WTC11 (cell line): ENCODE measurements at places on chromosomes 1 and 21. TPM values are rescaled to one million over a fixed set of nuclear protein-coding genes. Genes with fewer than 3 reads are reported as not detected.

DNA sequence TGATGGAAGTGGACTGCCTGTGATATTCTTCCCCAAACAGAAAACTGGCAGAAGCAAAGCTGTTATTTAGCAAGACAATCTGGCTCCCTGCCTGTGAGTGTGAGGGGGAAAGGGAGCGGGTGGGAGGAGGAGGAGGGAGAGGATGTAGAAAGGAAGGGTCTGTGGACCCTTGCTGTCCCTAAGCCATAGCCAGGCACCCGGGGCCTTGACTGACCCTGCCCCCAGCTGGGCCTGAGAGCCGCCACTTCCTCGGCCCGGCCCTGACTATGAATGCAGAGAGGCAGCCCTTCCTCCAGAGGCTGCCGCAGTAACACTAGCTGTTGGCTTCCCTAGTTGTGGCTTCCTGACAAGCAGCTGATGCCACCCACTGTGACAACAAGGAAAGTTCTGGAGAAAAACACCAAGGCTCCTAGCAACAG lies 13.9 kb downstream of the PLA2G2F start:
- DNase-seq, result peak; percentile 44

DNA sequence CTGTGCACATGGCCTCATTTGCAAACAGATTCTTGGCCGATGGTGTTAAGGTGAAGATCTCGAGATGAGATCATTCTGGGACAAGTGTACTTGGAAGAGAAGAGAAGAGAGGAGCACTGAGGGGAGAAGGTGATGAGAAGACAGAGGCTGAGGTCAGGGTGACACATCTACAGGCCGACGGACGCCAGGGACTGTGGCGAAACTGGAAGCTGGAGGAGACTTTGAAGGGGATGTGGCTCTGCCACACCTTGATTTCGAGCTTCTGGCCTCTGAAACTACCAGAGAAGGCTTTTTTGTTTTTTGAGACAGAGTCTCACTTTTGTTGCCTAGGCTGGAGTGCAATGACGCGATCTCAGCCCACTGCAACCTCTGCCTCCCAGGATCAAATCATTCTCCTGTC lies 137.5 kb upstream of the TMEM51 start:
- DNase-seq, result no peak

Gene ANKRD34A
- 0.21 to 0.44 TPM (median 0.22 TPM) in 3 replicates for total RNA-seq

DNA sequence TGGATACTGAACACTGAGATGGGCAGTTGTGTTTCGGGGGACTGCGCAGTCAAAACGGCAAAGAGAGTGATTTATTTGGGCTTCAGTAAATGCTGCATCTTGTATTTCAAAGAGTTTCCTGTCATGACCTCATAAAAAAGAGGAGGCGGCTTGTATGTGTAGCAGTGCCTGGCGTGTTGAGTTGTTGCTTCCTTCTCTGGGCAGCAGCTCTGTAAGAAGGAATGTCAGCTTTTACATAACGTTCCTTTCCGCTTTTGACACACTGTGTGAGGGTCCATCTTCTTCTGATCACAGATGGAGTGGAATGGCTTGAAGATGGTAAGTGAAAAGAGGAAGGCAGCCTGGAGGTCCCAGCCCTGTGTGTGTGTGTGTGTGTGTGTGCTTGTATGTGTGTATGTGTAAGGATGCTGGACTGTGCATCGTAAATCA lies 941 bp downstream of the ELAVL4 start:
- DNase-seq, result no peak

- peak; percentile 53 for DNase-seq
Measured at GRCh38 chr1:59290193-59290949, 6.5 kb upstream of the FGGY start.

DNA sequence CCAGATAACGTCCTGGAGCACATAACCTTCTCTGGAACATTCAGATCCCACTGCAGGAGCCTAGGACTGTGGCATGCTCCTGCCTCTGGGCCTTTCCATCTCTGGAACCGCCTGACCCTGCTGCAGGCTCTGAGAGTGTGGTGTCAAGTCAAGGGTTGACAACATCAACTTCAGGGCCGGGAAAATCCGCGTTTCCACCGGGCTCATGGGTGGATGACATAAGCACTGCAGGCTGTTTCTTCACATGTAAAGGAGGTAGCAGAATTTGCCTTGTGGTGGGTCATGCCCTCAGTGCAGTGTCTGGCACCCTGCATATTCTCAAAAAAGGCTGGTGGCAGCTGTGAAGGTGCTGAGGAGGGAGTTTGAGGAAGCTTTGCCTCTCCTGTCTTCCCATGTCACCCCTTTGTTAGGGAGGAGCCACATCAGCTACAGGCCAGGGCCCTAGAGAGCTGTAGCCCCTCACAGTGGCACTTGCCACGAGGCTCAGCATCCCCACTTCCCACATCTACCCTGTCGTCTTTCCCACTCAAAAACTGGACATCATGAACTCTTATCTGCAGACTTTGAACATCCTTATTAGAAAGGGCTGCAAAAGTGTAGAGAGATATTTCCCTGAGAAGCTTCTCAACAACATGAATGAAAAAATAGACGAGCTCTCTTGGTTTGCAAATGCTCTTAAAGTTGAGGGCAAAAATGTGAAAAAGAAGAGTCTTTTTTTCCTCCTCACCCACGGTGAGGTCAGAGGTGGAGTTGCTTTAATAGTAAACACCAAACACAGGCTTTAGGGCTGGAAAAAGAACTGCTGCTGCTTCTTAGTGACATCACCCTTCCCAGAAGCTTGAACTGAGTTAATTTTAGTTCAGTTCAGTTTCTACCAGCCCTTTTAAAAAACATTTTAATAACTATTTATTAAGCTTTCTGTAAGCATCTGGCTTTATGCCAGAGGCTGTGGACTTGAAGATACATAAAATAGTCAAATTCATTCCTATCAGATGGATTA lies 121.3 kb downstream of the HUNK start:
- DNase-seq, result no peak
